Adrenal gland (tissue), 19 donors: ENCODE measurements at places on chromosomes 2 and 18. TPM values are rescaled to one million over a fixed set of nuclear protein-coding genes. Genes with fewer than 3 reads are reported as not detected.

GRCh38 chr2:46236006-46236875, 61.0 kb upstream of the EPAS1 start:
- H3K4me1 ChIP-seq, result no peaks in the 10 kb centered on the region
- no peak for DNase-seq
- no peaks in the 10 kb centered on the region for H3K27me3 ChIP-seq
- no peaks in the 10 kb centered on the region for H3K36me3 ChIP-seq

DNA sequence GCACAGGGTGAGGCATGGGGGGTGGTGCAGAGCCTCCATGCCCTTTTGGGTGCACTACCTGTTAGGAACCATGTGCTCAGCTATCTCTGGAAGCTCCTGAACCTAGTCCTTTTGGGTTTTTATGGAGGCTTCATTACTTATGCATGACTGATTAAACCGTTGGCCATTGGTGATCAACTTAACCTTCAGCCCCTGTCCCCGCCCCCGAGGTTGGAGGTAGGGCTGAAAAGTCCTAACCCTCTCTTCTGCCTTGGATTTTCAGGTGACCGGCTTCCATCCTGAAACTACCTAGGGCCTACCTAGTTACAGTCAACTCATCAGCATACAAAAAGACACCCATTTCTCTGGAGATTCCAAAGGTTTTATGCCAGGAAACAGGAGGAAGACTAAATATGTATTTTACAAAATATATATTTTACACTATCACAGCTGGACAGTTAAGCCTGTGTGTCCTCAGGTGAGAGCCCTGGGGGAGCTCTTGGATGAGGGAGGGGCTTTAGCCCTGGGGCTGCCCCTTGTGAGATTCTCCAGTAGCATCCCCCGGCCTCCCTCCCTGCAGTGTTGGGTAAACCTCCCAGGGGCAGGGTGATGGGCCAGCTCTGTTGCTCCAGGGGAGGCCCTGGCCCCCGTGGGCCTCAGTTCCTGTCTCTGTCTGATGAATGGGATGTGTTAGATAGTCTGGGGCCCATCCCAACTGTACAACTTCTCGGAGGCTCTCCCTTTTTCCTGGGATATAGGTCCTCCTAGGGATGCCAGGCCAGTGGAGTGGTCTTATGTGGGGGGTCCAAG, 24.1 kb downstream of the GLI2 start:
- no peaks in the 10 kb centered on the region for H3K27me3 ChIP-seq
- no peaks in the 10 kb centered on the region for H3K36me3 ChIP-seq
- H3K27ac ChIP-seq, result peak overlapping the region; percentile 86
- peaks cover 26% of the 10 kb centered on the region for H3K4me1 ChIP-seq
- DNase-seq, result no peak
- H3K4me3 ChIP-seq, result no peak overlapping the region

DNA sequence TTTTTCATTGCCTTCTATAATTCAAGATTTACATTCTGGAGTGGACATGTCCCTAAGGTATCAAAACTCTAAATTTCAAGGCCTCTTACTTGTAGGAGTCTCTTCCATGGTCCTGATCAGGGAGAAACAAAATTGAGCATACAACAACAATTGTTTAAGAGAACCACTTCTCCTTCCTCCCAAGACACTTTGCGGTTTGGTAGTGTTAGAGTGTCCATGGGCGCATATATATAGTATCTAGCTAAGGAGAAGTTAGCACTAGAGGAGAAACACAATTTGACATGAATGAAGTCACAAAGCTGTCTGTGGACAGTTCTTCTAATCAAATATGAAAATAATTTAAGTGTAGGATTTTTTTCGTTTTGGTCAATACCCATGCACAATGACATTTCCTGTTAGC, 349.1 kb upstream of the MAP2 start:
- DNase-seq, result no peak
- H3K27me3 ChIP-seq, result no peaks in the 10 kb centered on the region
- H3K27ac ChIP-seq, result no peak overlapping the region

DNA sequence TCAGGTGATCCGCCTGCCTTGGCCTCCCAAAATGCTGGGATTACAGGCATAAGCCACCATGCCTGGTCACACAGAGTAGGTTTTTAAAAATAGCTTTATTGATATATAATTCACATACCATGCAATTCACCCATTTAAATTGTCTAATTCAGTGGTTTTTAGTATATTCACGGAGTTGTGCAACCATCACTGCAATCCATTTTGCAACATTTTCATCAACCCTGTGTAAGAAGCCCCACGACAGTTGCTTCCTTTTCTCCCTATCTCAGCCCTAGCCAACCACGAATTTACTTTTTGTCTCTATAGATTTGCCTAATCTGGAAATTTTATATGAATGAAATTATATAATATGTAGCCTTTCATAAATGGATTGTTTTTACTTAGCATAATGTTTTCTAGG, 266.4 kb downstream of the NAPG start:
- no peak overlapping the region for H3K4me3 ChIP-seq
- no peaks in the 10 kb centered on the region for H3K4me1 ChIP-seq
- no peak overlapping the region for H3K27ac ChIP-seq
- no peaks in the 10 kb centered on the region for H3K36me3 ChIP-seq
- DNase-seq, result no peak

The TUBA3E gene
- total RNA-seq, result not detected

The FLACC1 gene
- total RNA-seq, result 1.8 TPM

DNA sequence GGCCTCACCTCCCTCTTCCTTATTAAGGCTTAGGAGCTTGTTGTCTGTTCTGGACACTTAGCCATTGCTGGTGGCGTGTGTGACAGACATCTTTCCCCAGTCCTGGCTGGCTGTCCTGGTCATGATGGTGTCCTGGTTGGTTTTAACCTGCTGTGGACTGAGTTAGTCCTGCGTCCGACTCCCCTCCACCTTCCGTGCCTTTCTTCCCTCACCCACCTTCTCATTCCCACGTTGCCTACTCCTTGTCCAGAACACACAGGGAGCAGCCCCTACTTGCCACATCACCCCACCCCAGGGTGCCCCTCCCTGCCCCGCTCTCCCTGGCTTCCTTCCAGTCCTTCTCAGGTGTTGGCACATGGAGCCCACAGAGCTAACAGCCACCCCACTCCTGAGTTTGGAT, 9.5 kb downstream of the ANO7 start:
- H3K4me3 ChIP-seq, result no peak overlapping the region
- H3K4me1 ChIP-seq, result no peaks in the 10 kb centered on the region
- H3K27ac ChIP-seq, result no peak overlapping the region
- DNase-seq, result no peak
- H3K27me3 ChIP-seq, result no peaks in the 10 kb centered on the region

The MC4R gene
- total RNA-seq, result not detected

- H3K4me3 ChIP-seq, result no peak overlapping the region
- H3K4me1 ChIP-seq, result no peaks in the 10 kb centered on the region
- no peak overlapping the region for H3K27ac ChIP-seq
- H3K36me3 ChIP-seq, result no peaks in the 10 kb centered on the region
- DNase-seq, result no peak
These were observed 83.4 kb downstream of the COL6A3 start for GRCh38 chr2:237330541-237330940.

The ZBTB7C gene
- total RNA-seq, result 42.8 TPM

DNA sequence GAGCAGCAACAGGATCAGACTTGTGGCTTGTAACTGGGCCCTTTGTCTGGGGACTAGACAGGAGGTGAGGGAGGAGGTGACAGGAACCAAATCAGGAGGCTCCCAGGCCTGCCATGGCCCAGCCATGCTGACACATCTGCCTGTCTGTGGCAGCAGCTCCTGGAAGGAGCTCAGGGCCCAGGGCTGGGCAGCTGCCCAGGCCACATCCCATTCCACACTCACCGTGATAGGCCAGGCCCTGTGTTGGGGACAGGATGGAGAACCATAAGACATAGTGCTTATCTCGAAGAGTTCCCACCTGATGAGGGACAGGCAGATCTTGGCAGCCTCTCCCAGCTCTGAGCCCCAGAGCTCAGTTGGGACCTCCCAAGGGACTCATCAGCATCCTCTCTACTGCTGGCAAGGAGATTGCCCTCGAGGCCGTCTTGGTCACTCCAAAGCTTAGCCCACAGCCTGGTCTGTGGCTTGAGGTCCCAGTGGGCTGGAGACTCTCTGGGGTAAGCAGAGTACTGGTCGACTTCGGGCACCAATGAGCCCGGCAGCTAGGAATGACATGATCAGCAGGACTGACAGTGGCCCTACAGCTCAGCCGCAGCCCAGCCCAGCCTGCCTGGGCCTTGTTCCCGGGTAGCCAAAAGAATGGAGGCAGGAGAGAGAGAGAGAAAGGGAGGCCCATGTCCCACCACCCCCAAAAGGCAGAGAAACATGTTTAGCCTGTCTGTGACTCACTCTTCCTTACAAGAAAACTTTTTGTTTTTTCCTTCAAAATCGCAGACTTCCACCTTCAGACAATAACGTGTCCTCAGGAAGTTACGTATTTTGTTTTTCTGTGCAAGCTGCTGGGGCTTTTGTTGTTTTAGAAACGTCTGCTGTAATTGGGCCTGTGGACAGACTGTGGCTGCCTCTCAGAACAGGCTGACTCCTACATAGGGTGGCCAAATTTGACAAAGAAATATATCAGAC, 82.1 kb downstream of the HS1BP3 start:
- H3K4me3 ChIP-seq, result no peak overlapping the region
- no peak overlapping the region for H3K27ac ChIP-seq
- H3K27me3 ChIP-seq, result no peaks in the 10 kb centered on the region
- no peak for DNase-seq
- peaks cover 34% of the 10 kb centered on the region for H3K4me1 ChIP-seq

The TMEM169 gene
- total RNA-seq, result 1.3 TPM

The IL18RAP gene
- total RNA-seq, result not detected

- no peaks in the 10 kb centered on the region for H3K36me3 ChIP-seq
- no peak overlapping the region for H3K4me3 ChIP-seq
- H3K4me1 ChIP-seq, result no peaks in the 10 kb centered on the region
- DNase-seq, result no peak
- no peaks in the 10 kb centered on the region for H3K27me3 ChIP-seq
These were observed 28.7 kb downstream of the DYSF start for GRCh38 chr2:71482055-71482454.

GRCh38 chr2:35163948-35164347, 1191.6 kb upstream of the CRIM1 start:
- H3K4me1 ChIP-seq, result no peaks in the 10 kb centered on the region
- no peaks in the 10 kb centered on the region for H3K27me3 ChIP-seq
- no peak overlapping the region for H3K4me3 ChIP-seq
- no peak overlapping the region for H3K27ac ChIP-seq
- DNase-seq, result no peak
- H3K36me3 ChIP-seq, result no peaks in the 10 kb centered on the region
